ENCODE measurements at places on chromosomes 11 and 22. TPM values are rescaled to one million over a fixed set of nuclear protein-coding genes. Genes with fewer than 3 reads are reported as not detected.
A peak's percentile ranks its signal among the peaks of the same experiment; 100 is the strongest.

Gene CASP5
- total RNA-seq = not detected

Gene C11orf71
- total RNA-seq = 6.0 TPM

Gene DBX1
- total RNA-seq = not detected

Gene ADAMTS8
- not detected for total RNA-seq

Gene JAML
- 120 TPM for total RNA-seq

Gene KRTAP5-1
- total RNA-seq = not detected

Gene SLC22A8
- total RNA-seq = not detected

Gene OR6Q1
- total RNA-seq = not detected

Gene LRRC51
- 1.2 TPM for total RNA-seq

Gene WNT7B
- not detected for total RNA-seq

Gene MFNG
- 203 TPM for total RNA-seq

DNA sequence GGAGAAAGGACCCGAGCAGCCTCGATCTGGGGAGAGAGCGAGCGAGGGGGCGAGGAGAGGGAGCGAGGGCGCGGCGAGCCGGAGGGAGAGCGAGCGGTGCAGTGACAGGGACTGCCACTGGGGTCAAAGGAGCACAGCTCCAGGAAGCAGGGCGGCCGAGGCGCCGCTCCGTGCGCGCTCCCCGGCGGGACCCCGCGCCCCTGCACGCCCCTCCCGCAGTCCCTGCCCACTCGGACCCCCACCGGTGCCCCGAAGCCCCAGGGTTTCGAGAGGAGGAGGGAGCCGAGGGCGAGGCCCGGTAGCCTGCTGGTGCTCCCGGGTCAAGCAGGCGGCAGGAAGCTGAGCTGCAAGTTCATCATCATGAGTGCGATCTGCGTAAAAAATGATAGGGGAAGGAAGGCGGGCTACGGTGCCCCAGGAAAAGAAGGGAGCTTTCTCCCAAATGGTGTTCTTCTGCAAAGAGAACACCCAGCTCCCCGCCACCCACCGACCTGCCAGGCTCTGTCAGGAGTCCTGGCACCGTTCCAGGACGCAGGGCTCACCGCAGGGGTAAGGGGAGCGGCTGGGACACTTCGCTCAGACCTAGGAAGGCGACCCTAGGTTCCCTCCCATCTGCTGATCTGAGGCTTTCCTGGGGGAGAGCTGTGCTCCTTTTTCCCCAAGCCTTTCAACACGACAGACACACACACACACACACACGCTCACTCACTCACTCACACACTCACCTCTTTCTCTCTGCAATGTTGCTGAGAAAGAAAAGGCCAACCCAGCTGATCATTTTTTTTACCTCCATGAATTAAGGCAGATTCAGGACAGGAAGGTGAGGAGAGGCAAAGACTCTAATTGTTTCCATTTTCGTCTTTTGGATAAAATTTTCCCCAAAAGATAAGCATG, at the start of gene MPPED2:
MPPED2 (minus strand) TSS at position 103 of the 894 bp plus-strand sequence. CDS start 5,980 bp downstream, outside the sequence.
- no peak within 1 kb of the TSS for H3K27ac ChIP-seq
- no peaks in the 10 kb centered on the region for H3K27me3 ChIP-seq
- H3K36me3 ChIP-seq = no peaks in the 10 kb centered on the region
- DNase-seq = no peak
- H3K4me1 ChIP-seq = no peaks in the 10 kb centered on the region

DNA sequence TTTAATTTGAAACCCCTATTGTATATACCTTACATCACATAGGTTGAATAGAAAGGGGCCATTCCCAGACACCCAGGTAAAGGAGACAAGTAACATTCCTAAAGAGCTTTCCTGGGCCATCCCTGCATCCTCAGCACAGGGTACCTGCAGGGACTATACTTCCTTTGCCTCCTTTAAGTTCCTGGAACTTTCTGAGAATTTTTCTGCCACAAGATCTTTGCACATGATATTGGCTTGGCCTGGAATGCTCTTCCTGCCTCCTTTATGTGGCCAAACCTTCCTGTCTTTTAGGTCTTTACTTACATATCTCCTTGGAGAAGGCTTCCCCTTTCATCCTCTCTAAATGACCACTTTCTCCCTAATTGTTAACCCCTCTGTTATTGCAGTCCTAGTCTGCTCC, 7.9 kb upstream of the AMOTL1 start:
- H3K27me3 ChIP-seq = no peaks in the 10 kb centered on the region
- no peak for DNase-seq
- no peak overlapping the region for H3K4me3 ChIP-seq
- no peaks in the 10 kb centered on the region for H3K36me3 ChIP-seq

DNA sequence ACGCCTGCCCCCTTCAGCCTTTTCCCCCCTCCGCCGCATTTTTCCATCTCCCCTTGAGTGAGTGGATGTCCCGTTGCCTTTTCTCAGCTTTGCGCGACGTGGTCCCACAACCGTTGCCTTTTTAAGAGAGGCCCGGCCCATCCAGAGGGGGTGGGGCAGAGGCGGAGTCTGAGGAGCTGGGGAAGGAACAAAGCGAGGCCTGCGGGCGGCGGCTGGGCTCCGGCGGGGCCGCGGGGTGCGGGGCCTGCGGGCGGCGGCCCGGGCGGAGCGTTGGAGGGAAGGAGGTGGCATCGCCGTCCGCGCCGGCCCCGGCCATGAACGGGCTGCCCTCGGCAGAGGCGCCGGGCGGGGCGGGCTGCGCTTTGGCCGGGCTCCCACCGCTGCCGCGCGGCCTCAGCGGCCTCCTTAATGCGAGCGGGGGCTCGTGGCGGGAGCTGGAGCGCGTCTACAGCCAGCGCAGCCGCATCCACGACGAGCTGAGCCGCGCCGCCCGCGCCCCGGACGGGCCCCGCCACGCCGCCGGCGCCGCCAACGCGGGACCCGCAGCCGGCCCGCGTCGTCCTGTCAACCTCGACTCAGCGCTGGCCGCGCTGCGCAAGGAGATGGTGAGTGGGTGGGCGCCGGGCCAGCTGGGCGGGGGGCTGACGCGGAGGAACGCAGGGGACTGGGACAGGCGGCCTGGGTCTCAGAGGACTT, at the start of gene FAM89B:
FAM89B (plus strand) TSS at position 183 of the 696 bp plus-strand sequence; CDS start at position 315, 132 bp downstream.
- peak; percentile 86 for DNase-seq
- H3K4me3 ChIP-seq = peak within 1 kb of the TSS; percentile 96
- peak within 1 kb of the TSS; percentile 96 for H3K27ac ChIP-seq
- H3K4me1 ChIP-seq = peaks cover 58% of the 10 kb centered on the region
- no peaks in the 10 kb centered on the region for H3K36me3 ChIP-seq

GRCh38 chr11:114564831-114565230, 5.2 kb upstream of the NXPE1 start:
- H3K36me3 ChIP-seq = no peaks in the 10 kb centered on the region
- no peak overlapping the region for H3K27ac ChIP-seq
- no peak overlapping the region for H3K4me3 ChIP-seq
- no peaks in the 10 kb centered on the region for H3K27me3 ChIP-seq

DNA sequence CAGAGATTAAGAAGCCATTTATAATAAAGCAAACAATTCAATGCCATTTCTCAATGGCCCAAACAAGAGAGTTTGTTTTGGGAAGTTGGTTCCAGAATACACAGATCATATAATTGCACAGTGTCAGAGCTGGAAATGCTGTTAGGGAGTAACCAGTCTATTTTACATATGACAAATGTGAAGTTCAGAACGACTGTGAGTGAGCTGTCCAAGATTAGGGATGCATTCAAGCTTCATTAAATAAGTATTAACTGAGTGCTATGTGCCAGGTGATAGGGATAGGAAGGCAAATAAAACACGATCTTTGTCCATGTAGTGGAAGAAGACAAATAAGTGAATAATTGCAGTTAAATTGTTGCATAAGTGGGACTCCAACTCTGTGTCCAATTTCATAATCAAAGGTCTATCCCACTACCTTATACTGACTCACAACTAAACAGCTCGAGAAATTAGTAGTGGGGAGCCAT, 33.1 kb upstream of the PICALM start:
- DNase-seq = no peak
- no peaks in the 10 kb centered on the region for H3K4me1 ChIP-seq
- no peak overlapping the region for H3K27ac ChIP-seq
- H3K36me3 ChIP-seq = no peaks in the 10 kb centered on the region
- H3K27me3 ChIP-seq = no peaks in the 10 kb centered on the region
- no peak overlapping the region for H3K4me3 ChIP-seq

- H3K27ac ChIP-seq = no peak overlapping the region
- DNase-seq = no peak
- no peak overlapping the region for H3K4me3 ChIP-seq
- no peaks in the 10 kb centered on the region for H3K4me1 ChIP-seq
- no peaks in the 10 kb centered on the region for H3K27me3 ChIP-seq
These were observed 398.2 kb downstream of the LARGE1 start for GRCh38 chr22:33521879-33522665.

GRCh38 chr11:73291781-73292524, 16.1 kb upstream of the ARHGEF17 start:
- no peak overlapping the region for H3K4me3 ChIP-seq
- DNase-seq = no peak

DNA sequence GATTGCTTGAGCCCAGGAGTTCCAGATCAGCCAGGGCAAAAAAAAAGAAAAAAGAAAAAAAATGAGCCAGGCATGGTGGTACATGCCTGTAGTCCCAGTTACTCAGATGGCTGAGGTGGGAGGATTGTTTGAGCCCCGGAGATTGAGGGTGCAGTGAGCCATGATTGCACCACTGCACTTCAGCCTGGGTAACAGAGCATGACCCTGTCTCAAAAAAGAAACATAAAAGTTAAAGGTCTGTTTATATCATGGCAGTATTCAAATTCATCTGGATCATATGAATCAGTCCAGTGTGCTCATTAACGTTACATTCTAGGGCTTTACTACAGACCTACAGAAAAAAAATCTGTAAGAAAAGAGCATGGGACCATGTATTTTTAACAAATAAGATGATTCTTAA, 13.9 kb downstream of the HSD17B12 start:
- no peak for DNase-seq
- no peaks in the 10 kb centered on the region for H3K36me3 ChIP-seq
- no peak overlapping the region for H3K4me3 ChIP-seq
- H3K4me1 ChIP-seq = no peaks in the 10 kb centered on the region
- H3K27me3 ChIP-seq = no peaks in the 10 kb centered on the region
- no peak overlapping the region for H3K27ac ChIP-seq

- no peak overlapping the region for H3K27ac ChIP-seq
- no peak overlapping the region for H3K4me3 ChIP-seq
- H3K36me3 ChIP-seq = no peaks in the 10 kb centered on the region
- DNase-seq = no peak
- H3K27me3 ChIP-seq = no peaks in the 10 kb centered on the region
- H3K4me1 ChIP-seq = peaks cover 6% of the 10 kb centered on the region
These were observed 61.4 kb downstream of the LIF start for GRCh38 chr22:30185129-30185528.

GRCh38 chr11:129427816-129428406, 52.3 kb downstream of the BARX2 start:
- H3K27me3 ChIP-seq = no peaks in the 10 kb centered on the region
- no peak overlapping the region for H3K27ac ChIP-seq
- H3K4me1 ChIP-seq = no peaks in the 10 kb centered on the region
- H3K4me3 ChIP-seq = no peak overlapping the region
- no peak for DNase-seq
- H3K36me3 ChIP-seq = no peaks in the 10 kb centered on the region

GRCh38 chr22:50112151-50113118, 22.6 kb downstream of the MOV10L1 start:
- no peaks in the 10 kb centered on the region for H3K4me1 ChIP-seq
- no peaks in the 10 kb centered on the region for H3K36me3 ChIP-seq
- H3K27ac ChIP-seq = no peak overlapping the region
- no peak overlapping the region for H3K4me3 ChIP-seq
- no peaks in the 10 kb centered on the region for H3K27me3 ChIP-seq

GRCh38 chr11:34027516-34028408, 23.8 kb upstream of the CAPRIN1 start:
- H3K4me1 ChIP-seq = no peaks in the 10 kb centered on the region
- DNase-seq = no peak
- no peaks in the 10 kb centered on the region for H3K36me3 ChIP-seq
- H3K27me3 ChIP-seq = no peaks in the 10 kb centered on the region
- no peak overlapping the region for H3K27ac ChIP-seq

- no peak overlapping the region for H3K27ac ChIP-seq
- H3K36me3 ChIP-seq = no peaks in the 10 kb centered on the region
- no peaks in the 10 kb centered on the region for H3K4me1 ChIP-seq
- H3K4me3 ChIP-seq = no peak overlapping the region
- no peaks in the 10 kb centered on the region for H3K27me3 ChIP-seq
These were observed 12.2 kb upstream of the LYVE1 start for GRCh38 chr11:10580623-10581022.

GRCh38 chr22:40199223-40199622, 21.5 kb downstream of the TNRC6B start:
- no peak overlapping the region for H3K4me3 ChIP-seq
- H3K4me1 ChIP-seq = peaks cover 28% of the 10 kb centered on the region
- H3K27me3 ChIP-seq = no peaks in the 10 kb centered on the region
- no peak for DNase-seq

DNA sequence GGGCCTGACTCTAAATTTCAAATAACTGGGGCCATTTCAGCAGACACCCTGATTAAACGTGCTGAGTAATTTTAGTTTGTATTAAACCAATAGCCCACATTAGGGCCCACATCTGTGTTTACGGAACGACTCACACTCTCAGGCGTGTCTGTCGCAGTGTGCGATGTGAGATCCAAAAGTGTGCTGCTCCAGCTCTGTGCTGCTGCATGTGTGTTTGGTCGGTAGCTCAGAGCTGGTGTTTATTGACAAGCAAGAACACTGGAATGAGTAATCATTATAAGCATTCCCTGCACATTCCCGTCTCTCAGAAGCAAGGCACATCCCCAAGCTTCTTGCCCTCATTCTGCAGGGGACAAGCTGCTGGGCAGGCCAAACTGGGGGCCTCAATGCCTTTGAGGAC, 7.8 kb downstream of the OPCML start:
- no peaks in the 10 kb centered on the region for H3K27me3 ChIP-seq
- H3K36me3 ChIP-seq = no peaks in the 10 kb centered on the region
- no peak overlapping the region for H3K4me3 ChIP-seq
- H3K4me1 ChIP-seq = no peaks in the 10 kb centered on the region

- no peak for DNase-seq
- H3K4me3 ChIP-seq = no peak overlapping the region
- H3K27me3 ChIP-seq = no peaks in the 10 kb centered on the region
- H3K27ac ChIP-seq = no peak overlapping the region
These were observed 429.0 kb downstream of the MIAT start for GRCh38 chr22:27086080-27087044.
